ENCODE measurements at places on chromosomes 12 and 14.

- DNase-seq: no peak
These were observed 23.3 kb downstream of the TPCN1 start for GRCh38 chr12:113244478-113244958.

DNA sequence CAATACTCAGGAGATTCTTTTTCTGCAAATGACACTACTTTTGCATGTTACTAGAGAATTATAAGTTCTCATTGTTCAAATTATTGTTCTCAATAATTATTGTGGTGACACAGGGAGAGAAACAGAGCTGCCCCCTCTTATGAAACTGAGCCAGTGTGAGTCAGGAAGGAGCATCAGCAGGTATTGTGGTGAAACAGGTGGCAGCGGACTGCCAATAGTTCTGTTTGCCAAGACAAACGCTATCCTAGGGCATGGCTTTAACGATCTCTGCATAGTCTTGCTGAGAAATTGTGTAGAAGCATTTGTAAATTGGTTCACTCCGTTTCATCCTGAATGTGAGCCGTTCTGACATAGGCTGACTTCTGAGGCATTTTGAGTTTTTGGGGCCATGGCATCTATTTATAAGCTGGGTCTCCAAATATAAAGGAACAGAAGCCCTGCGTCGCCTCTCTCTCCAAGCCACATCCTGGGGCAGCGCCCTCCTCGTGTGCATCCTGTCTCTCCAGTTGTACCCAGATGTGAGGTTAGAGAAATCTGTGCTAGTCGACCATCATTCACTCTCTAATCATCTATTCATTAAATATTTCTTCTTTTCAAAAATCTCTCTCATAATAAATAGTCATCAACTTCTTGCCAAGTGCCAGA, 15.8 kb upstream of the PPP4R4 start:
- DNase-seq: no peak

DNA sequence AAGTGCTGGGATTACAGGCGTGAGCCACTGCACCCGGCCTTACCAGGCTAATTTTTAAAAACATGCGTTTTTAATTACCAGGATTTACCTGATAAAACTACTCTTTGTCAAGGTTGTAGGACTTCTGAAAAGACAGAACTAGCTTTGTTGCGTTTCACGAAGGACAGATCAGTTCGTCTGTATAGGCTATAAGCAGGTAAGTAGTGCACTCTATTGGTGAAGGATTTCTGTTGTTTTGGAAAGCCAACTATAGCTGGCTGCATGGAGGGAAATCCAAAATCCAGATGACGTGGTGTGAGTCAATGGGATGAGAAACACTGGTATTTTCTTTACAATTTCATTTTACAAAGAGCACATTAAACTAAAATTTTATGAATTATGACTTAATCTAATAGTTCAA, 14.6 kb downstream of the GNPNAT1 start:
- DNase-seq: no peak

- no peak for DNase-seq
These were observed 22.8 kb upstream of the VCPKMT start for GRCh38 chr14:50139192-50139591.

- DNase-seq: no peak
These were observed 203.0 kb upstream of the SFSWAP start for GRCh38 chr12:131507881-131508280.

- no peak for DNase-seq
These were observed 1.0 kb upstream of the NYNRIN start for GRCh38 chr14:24397639-24398292.

DNA sequence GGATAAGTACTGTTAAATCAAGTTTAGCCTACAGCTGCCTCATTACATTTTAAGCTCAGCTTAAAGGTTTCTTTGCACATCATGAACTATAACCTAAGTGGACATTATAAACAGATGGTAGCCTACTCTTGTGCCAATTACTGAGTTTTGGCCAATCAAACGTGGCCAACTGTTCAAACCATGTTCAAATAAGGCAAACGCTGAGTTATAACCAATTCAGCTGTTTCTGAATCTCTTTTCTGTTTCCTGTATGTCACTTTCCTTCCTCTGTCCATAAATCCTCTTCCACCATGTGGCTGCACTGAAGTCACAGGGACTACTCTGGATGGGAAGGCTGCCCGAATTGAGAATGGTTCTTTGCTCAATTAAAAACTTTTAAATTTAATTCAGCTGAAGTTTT, 98.4 kb downstream of the BCAT1 start:
- no peak for DNase-seq

DNA sequence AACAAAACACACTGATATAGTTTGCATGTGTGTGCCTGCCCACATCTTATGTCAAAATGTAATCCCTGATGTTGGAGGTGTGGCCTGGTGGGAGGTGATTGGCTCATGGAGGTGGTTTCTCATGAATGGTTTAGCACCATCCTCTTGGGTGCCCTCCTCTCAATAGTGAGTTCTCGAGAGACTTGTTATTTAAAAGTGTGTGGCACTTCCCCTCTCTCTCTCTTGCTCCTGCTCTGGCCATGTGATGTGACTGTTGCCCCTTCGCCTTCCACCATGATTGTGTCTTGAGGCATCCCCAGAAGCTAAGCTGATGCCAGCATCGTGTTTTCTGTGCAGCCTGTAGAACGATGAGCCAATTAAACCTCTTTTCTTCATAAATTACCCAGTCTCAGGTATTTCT, 454.1 kb upstream of the DCN start:
- DNase-seq: no peak

Data from GM13977 (cell line).